ENCODE measurements at places on chromosomes 12 and 14. TPM values are rescaled to one million over a fixed set of nuclear protein-coding genes. Genes with fewer than 3 reads are reported as not detected.

The DDX23 gene
- 125 TPM for total RNA-seq

The LTBR gene
- 0.20 TPM for total RNA-seq

The FKBP4 gene
- 80.6 TPM for total RNA-seq

The TPPP2 gene
- total RNA-seq, result not detected

The PROX2 gene
- total RNA-seq, result not detected

The RFLNA gene
- total RNA-seq, result not detected

The CD163 gene
- not detected for total RNA-seq

The WSCD2 gene
- total RNA-seq, result not detected

The FBXO21 gene
- total RNA-seq, result 27.1 TPM

The POTEG gene
- not detected for total RNA-seq

The PCBP2 gene
- 684 TPM for total RNA-seq

The ZBTB39 gene
- 10.0 TPM for total RNA-seq

The NPFF gene
- not detected for total RNA-seq

The TMEM117 gene
- total RNA-seq, result 1.1 TPM

The DLGAP5 gene
- total RNA-seq, result 42.2 TPM
